ENCODE measurements at places on chromosomes 6 and 20.

DNA sequence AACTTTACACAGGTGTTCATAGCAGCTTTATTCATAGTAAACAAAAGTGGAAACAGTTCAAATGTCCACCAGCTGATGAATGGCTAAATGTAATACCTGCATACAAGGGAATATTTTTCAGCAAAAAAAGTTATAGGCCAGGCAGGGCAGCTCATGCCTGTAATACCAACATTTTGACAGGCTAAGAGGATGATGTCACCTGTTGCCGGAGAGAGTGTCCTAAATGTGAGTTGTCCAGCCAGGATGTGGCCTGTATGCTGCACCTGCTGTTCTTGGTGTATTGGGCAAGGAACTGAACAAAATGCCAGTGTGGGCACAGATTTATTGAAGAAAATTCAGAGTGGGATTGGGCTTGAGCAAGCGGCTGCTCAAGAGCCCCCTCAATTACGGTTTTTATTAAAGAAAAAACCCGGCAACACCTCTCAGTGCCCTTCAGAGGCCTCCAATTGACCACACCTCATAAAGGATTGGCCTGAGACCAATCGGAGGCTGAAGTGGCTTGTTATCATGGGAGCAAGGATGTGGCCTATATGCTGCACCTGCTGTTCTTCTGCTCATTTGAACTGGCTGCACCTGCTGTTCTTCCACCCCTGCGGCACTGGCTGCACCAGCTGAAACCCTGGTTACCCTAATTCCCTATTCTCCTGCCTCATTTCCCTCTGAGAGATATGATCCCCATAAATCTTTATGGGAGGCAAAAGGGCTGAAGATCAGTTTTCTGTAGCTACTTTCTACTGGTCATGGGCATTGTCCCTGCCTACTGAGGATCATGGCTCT, 164.3 kb upstream of the PROKR2 start:
- no peak for DNase-seq

- DNase-seq: no peak
Observed at GRCh38 chr6:18527836-18528743, 140.9 kb downstream of the RNF144B start.

DNA sequence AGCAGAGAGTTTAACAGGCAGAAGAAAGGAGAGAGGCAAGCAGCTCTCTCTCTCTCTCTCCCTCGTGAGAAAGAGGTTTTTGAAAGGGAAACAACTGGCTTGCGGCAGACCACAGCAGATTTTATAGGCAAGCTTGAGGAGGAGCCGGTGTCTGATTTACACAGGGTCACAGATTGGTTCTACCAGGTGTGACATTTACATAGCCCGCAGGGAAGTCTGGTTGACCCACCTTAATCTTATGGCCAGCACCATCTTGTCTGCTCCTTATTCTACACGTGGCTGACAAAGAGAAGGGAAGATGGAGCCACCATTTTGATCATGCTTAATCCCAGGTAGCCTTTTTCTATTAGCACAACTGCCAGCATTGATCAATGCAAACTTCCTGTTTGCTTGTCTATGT, 65.4 kb downstream of the OR2J2 start:
- no peak for DNase-seq

DNA sequence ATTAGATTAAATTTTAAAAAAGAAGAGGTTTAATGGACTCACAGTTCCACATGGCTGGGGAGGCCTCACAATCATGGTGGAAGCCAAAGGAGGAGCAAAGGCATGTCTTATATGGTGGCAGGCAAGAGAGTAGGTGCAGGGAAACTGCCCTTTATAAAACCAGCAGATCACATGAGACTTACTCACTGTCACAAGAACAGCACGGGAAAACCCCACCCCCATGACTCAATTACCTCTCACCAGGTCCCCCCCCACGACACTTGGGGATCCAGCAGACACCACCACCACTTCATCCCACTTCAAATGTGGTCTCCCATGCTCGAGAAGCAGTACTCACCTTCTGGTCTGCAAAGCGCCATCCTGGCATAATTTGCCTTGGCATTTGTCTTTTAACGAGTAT, 24.6 kb downstream of the MTFR2 start:
- DNase-seq: peak; percentile 3

DNA sequence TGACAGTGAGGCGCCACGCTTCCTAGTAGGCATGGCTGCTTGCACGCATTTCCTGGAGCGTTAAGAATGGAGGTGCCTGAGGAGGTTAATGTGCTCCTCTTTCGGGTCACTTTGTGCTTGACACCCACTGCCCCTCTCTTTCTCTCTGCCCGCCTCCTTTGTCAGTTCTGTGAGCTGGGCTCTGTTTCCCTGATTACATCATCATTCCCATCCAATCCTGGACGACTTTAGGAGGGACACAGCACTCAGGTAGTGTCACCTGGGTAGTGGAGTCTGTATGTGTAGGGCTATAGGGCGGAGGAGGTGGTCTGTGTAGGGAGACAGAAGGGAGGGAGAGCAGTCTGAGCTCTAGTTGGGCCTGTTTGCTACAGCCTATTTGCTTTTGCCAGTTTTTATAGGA, 136.8 kb downstream of the JARID2 start:
- DNase-seq: no peak

DNA sequence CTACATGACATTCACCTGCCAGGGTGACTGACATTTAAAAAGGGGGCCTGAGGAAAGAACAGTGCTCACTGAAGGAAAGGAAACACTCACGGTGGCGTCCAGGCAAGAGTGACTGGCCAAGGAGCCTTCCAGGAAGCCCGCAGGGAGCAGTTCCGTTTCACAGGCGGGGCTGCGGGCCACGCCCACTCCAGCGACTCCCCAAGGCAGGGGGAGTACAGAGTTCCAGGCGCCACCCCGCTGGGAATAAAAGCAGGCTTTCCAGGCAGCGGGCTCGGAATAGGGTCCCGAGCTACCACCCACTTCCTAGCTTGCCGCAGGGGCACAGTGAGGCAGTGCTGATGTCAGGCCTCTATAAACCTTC, 34.2 kb downstream of the PKIG start:
- DNase-seq: no peak

DNA sequence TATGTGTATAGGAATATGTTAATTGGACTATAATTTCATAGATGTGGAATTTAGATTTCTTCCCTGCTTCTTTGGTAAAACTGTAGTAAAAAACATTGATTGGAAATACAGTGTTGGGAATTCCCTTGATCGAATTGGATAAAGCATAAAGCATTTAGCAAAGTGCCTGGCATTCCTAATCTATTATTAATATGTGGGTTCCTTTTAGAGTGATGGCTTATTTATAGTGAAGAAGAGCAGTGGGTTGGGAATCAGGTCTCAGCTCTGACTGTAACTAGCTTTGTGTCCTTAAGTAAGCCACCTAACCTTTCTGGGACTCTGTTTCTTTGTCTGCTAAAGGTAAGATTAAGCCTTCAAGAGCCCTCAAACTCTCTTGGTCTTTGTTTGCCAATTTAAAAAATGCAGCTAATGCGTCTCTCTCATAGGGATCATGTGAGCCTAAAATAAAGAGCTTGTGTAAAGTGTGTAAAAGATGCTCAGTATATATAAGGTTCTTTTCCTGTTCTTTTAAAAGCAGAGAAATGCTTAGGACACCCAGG, 53.3 kb downstream of the KCNS1 start:
- DNase-seq: no peak

Measured in activated CD4-positive, alpha-beta T cell treated with anti-CD3 and anti-CD28 coated beads, Interleukin-2, amount 50 U/mL, for 4 hours (primary cell).